Left renal pelvis (tissue), 4 donors: ENCODE measurements at places on chromosomes 11 and 22. TPM values are rescaled to one million over a fixed set of nuclear protein-coding genes. Genes with fewer than 3 reads are reported as not detected.

- no peak for DNase-seq
These were observed 40.3 kb downstream of the MEI1 start for GRCh38 chr22:41739576-41739975.

The BANF1 gene
- 274 TPM for polyA plus RNA-seq

DNA sequence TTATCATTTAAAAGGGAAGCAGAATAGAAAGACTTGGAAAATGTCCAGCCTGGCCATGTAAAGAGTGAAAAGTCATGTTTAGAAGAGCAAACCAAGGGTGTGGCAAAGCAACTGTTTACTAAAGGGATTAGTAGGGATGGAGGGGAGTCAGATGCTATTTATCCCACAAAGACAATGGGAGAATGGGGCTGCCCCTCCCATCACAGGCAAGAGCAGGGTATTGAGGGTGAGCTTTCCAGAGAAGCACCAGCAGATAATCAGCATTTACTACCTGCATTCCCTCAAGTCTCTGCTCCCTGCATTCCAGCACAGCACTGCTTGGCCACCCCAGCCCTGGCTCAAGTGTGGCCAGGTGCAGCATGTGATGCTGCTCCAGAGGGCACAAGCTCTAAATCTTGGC, 18.5 kb upstream of the QSER1 start:
- no peak for DNase-seq

DNA sequence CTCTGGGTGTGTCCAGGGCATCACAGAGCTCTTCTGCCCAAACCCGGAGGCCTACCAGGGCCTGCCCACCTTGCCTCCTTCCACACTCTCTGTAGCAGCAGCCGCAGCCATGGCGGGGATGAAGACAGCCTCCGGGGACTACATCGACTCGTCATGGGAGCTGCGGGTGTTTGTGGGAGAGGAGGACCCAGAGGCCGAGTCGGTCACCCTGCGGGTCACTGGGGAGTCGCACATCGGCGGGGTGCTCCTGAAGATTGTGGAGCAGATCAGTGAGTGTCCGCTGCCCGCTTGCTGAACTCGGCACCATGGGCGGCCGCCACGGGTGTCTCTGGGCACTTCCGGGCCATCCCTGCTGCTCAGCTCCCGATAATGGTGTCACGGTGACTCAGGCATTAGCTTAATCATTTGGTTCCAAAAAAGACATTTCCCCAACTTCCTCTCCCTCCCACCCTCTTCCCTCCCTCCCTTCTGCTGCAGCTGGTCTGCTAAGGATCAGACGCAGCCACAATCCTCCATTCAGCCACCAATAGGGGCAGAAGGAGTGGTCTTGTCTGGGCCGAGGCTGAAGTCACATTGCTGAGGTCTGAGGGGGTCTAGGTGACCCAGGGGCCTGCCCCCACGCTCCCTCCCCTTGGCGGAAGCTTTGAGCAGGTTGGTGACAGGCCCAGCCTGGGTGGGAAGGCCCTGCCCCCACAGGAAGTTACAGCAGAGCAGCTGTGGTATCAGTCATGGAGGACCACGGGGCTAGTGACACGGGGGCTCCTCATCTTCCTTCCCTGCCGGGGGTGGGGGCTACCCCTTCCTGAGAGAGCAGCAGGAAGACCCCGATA, 950 bp downstream of the FERMT3 start:
- DNase-seq = no peak

The BCO2 gene
- 7.6 TPM for polyA plus RNA-seq

DNA sequence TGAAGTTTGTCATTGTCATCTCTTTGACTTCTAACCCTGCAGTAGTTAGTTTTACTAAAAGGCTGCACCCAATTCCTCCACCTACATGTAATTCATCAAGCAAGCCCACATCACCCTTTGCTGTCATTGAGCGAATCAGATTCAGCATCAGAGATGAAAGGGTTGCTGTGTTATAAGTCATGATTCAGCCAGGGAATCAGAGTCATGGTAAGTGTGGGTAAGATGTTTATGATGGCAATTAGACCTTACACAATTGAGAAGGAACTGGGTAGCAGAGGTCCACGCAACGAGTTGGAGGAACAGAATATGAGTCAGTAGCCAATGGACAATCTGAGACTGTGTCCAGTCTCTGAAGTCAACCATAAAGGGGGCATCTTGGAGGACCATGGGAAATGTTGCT, 162.8 kb upstream of the SNX19 start:
- DNase-seq = no peak

The GDPD4 gene
- 0.18 TPM for polyA plus RNA-seq

GRCh38 chr11:119229741-119230140, 23.6 kb downstream of the CBL start:
- DNase-seq = no peak

- no peak for DNase-seq
These were observed 139.0 kb downstream of the TRPC6 start for GRCh38 chr11:101444851-101445250.

The CFAP300 gene
- polyA plus RNA-seq = 3.9 TPM
